IPS DF 19.7 (cell line): ENCODE measurements at places on chromosomes 3 and 15.

DNA sequence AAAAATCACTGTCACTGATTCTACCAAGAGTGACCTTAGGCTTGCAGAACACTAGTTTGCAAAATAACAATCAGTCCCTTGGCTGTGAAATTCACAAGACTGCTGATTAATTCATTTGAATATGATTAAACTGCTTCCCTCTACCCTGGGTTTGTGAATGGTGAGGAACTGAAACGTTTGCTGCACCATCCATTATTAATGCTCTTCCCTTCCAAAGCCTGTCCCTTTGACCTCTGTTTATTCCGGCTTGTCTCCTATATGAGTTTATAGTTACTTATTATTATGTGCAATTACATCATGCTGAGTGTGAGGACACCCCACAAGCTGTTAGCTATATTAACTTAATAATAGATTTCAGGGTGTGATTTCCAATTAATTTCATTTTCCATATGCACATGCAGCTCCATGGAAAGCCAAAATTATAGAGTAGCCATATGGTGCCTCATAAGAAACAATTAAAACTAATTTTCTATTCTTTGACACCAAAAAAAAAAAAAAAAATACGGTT, 96.5 kb downstream of the SUCLG2 start:
- no peak for DNase-seq

DNA sequence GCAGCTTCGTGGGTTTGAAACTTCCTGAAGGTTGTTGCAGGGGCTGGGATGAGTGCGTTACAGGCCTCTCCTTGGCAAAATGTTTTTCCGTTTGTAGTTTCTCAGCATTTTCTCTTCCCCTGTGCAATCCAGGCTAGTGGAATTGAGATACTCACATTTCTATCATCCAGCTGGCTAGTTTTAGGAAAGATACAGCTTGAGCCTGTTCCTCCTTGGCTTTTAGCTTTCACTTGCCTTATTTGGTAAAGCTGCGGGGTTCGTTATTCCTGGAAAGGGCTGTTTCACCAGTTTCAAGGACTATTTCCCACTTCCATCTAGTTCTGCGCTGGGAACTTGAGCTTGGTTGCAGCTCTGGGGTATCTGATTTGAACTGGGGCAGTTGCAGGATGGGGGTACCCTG, 90.3 kb downstream of the ITPR1 start:
- DNase-seq: no peak

GRCh38 chr3:193779933-193780332, 186.9 kb downstream of the OPA1 start:
- no peak for DNase-seq

DNA sequence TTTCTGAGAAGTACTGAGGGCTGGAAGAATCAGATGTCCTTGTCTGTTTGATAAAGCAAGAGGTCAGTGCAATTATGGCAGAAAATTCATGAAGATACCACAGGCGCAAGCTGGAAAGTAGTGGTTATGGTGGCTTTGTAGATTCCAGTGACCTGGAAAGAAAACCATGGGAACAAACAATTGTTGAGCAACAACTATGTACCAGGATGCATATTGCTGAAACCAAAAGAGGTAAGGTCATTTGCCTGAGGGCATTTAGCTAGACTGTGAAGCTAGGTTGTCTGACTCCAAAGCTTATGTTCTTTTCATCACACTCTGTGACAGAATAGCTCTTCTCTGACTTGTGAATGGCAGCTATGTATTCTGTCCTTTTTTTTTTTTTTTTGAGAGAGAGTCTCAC, 74.0 kb downstream of the B3GALNT1 start:
- DNase-seq: no peak

DNA sequence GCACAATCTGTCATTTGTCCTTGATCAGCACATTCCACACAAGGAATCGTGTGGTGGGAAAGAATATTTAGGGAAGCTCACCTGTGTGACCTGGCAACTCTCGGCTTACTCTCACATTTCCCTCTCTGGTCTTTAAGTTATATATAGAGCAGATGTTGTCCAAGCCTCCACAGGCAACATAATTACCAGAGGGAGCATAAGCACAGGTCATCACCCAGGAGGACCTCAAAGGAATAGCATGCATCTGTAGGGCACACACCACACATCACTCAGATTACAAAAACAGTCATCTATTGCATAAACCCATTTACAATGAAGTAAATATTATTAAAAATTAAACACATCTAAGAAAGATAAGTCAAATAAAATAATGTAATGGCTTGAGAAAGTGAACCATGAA, 36.5 kb downstream of the GNB4 start:
- no peak for DNase-seq

- no peak for DNase-seq
Measured at GRCh38 chr15:46894644-46895043, 822.7 kb upstream of the SEMA6D start.

GRCh38 chr3:185929192-185930151, 8.3 kb downstream of the TRA2B start:
- no peak for DNase-seq

GRCh38 chr15:25611603-25612002, 172.8 kb upstream of the UBE3A start:
- no peak for DNase-seq

DNA sequence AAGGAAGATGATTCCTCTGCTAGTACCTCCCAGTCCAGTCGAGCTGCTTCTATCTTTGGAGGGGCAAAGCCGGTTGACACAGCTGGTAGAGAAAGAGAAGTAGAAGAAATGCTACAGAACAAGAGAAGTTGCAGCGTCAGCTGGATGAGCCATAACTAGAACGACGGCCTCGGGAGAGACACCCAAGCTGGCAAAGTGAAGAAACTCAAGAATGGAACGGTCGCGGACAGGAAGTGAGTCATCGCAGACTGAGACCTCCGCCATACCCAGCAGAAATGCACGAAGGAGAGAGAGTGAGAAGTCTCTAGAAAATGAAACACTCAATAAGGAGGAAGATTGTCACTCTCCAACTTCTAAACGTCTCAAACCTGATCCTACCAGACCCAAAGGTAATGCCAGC, 19.0 kb upstream of the PARP14 start:
- no peak for DNase-seq

DNA sequence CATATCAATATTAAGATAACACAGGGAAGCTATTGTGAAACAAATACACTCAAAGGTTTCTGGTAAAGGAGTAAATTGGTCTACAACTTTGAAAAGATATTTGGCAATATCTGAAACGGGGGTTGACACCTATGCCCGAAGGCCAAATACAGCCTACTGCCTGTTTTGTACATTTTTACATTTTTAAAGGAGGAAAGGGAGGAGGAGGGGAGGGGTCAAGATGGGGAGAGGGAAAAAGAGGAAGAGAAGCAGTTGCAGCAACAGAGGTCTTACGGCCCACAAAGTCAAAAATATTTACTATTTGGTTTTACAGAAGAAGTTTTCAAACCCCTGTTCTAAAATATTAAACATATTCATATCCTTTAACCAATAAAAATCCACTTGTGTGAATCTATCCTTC, 94.2 kb downstream of the FMN1 start:
- no peak for DNase-seq

DNA sequence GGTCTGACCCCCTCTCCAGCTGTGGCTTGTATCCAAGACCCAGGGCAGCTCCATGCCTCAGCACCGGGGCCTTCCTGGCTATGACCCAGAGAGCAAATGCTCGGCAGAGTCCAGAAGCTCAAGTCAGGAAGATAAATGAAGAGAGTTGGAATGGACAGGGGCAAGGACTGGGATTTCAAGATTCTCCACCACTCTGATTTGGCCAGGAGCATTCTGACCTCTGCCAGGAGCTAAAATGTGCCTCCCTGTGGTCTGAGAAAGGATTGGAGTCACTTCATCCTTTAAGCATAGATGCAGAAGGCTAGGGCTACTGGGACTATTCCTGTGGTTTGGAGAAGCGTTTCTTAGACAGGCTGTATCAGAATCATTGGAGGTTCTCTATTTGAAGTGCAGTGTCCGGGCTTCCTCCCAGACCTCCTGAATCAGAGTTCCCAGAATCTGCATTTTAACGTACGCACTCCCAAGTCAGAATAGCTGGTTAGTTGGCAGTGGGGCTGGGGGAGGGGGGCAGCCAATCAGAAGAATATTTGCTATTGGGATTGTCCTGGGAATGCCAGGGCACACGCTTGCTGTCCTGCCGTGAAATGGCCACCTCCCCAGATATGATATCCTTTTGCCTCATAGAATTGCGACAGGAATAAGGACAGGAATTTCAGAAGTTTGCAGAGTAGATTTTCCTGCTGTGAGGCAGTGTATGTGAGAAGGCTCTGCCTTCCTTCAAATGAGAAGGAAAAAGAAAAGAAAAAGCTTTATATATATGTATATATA, 57.4 kb downstream of the HRH1 start:
- no peak for DNase-seq

- no peak for DNase-seq
Measured at GRCh38 chr15:36414670-36415069, 164.8 kb upstream of the CDIN1 start.

GRCh38 chr3:60187343-60187742, 1063.9 kb downstream of the FHIT start:
- no peak for DNase-seq

GRCh38 chr15:64379216-64379960, 1.9 kb downstream of the PCLAF start:
- DNase-seq: no peak

- DNase-seq: no peak
Measured at GRCh38 chr3:178295292-178295912, 240.8 kb upstream of the KCNMB2 start.

GRCh38 chr15:31469786-31470525, 143.3 kb downstream of the KLF13 start:
- no peak for DNase-seq

GRCh38 chr15:71338827-71339542, 223.7 kb downstream of the THSD4 start:
- no peak for DNase-seq

GRCh38 chr3:127889461-127889863, 25.6 kb upstream of the KBTBD12 start:
- DNase-seq: no peak

DNA sequence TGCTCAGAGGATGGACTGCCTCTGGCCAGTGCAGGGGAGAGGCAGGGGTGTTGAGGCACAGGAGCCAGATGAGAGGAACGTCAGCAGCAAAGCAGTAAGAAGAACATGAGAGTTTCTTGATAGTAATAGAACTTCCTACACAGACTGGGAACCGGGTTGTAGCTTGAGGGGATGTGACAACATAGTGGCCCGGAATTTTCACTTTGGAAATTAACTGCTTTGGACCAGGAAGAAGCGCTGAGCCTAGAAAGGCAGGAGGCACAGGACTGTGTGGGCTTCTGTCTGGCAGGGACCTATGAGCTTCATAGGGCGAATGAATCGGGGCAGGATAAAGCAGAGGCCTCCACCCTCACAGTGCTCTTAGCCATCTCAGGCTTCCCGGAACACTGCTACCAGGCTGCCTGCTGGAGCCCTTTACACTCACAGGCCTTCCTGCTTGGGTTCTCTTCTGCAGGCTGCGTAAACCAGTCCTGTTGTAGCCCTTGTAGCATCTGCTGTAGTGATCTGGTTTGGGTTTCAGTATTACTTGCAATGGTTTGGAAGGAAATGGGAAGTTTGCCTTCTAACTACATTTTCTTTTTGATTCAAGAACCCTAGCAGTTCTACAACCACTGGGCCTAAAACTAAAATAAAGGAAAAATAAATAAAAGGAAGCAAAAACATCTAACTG, 3.3 kb upstream of the ADPGK start:
- DNase-seq: no peak

GRCh38 chr3:110062716-110063115, 725.4 kb upstream of the DPPA4 start:
- DNase-seq: no peak

- no peak for DNase-seq
Measured at GRCh38 chr3:23709987-23710386, 95.8 kb upstream of the UBE2E1 start.

GRCh38 chr3:15703346-15703745, 94.4 kb downstream of the ANKRD28 start:
- no peak for DNase-seq

- no peak for DNase-seq
Measured at GRCh38 chr3:139893963-139894642, 40.9 kb upstream of the CLSTN2 start.

DNA sequence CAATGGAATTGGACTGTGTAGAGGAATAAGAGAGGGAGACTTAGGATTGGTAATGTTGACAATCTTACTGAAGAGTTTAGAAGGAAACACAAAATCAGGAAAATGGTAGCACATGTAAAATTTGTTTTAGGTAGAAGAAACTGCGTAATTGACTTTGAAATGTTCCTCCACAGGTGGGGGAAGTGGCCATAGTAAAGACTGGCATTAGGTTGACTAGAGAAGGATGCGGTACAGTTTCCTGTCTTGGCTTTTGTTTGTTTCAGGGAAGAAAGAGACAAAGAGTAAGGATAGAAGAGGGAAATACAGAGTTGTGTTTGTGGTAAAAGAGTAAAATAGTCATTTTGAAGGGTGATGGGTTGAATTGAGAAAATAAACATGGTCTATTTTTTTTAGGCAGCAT, 253.6 kb upstream of the ZNF717 start:
- no peak for DNase-seq

- DNase-seq: no peak
Measured at GRCh38 chr15:71098920-71099319, 16.4 kb upstream of the THSD4 start.

GRCh38 chr3:38314764-38315487, 31.7 kb upstream of the XYLB start:
- no peak for DNase-seq
